NCI-H1105 (cell line): ENCODE measurements at places on chromosomes 5 and 9.

DNA sequence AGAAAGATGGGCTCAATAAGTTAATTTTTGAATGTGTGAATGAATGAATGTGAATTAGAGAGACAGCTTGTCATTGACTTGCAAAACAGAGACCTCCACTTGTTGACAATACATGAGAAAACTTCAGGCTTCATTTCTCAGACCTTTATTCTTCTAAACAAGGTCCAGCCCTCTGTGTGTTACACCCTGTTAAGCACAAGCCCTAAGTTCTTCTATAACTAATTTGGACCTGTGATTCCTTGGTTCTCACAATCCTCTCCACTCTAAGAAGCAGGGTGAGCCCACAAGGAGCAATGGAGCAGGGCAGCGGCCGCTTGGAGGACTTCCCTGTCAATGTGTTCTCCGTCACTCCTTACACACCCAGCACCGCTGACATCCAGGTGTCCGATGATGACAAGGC, at the start of gene TMEM174:
TSS of gene TMEM174 (plus strand) at position 243 of the 400 bp plus-strand sequence. CDS start at position 294, 51 bp downstream.
- DNase-seq = no peak

DNA sequence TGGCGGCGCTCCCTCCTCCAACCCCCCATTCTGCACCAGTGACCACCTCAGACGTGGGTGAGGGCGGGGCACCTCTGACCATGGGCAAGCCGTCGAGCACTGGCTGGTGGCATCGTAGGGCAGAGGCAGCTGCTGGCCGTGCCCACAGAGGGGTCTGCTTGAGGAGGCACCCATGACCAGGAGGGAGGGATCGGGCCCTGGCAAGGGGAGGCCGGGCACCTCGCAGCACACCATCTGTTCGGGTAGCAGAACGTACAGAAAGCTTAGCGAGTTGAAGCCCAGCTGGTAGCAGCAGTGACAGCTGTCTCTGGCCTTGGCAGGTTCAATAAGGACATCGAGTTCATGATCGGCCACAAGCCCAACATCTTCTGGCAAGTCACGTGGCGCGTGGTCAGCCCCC, 4.3 kb upstream of the SLC6A18 start:
- DNase-seq = no peak

GRCh38 chr5:53041071-53041692, 52.0 kb downstream of the ITGA2 start:
- DNase-seq = no peak

DNA sequence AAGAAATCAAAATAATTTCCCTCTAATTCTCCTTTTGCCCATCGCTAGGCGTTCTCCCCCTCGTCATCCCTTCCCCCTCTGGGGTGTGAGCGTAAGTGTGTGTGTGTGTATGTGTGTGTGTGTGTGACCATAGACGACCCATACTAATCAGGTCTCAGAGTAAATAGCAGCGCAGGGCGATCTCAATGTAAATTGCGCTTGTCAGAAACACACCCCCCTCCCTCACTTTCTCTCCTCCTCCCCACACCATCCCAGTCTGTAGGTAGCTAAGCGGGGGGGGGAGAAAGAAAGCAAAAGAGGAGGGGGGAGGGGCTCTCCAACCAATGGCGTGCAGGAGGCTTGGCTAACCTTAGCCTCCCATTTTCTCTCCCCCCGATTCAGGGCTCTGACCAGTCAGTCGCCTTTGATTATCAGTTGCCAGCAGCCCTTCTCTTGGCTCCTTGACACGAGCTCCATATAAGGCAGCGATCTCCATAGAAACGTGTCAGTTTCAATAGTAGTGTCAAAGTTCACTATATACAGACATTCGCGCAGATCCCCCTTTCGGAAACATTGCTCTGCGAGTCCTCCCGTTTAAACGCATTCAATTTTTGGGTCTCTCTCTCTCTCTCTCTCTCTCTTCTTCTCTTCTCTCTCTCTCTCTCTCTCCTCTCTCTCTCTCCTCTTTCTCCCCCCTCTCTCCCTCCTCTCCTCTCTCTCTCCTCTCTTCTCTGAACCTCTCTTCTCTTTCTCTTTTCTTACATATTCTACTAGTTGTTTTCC, at the start of gene NR2F1:
TSS of gene NR2F1 (plus strand) at position 546 of the 762 bp plus-strand sequence. CDS start 1,802 bp downstream, outside the sequence.
- DNase-seq = peak; percentile 88

DNA sequence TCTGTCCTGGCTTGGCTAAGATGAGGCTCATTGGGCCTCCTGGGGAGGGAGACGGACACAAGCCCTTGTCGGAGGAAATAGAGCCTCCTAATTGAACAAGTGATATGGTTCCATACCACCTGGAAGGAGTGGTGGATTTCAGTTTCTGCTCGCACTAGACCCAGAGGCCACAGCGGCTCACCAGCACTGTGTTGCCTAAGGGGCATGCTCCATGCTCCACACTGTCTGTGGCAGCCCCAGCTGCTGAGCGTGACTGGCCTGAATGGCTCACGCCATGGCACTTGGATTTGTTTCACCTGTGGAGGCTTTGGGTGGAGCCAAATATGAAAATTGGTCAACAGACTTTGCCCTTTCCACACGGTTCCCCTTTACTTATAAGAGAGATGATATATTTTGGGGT, 181.1 kb downstream of the HSPA4 start:
- no peak for DNase-seq

- DNase-seq = no peak
These were observed 12.8 kb upstream of the PANK3 start for GRCh38 chr5:168592014-168592368.
